ENCODE measurements at places on chromosomes 3 and 15. TPM values are rescaled to one million over a fixed set of nuclear protein-coding genes. Genes with fewer than 3 reads are reported as not detected.

The ISLR gene
- total RNA-seq: 75.6 TPM

The TADA3 gene
- total RNA-seq: 80.9 TPM

The SLC38A3 gene
- 0.11 TPM for total RNA-seq

- H3K27me3 ChIP-seq: no peaks in the 10 kb centered on the region
- H3K36me3 ChIP-seq: peaks cover 51% of the 10 kb centered on the region
- H3K4me3 ChIP-seq: no peak overlapping the region
- DNase-seq: no peak
- H3K27ac ChIP-seq: no peak overlapping the region
- peaks cover 24% of the 10 kb centered on the region for H3K4me1 ChIP-seq
Observed at GRCh38 chr15:92936693-92937092, 36.6 kb downstream of the CHD2 start.

GRCh38 chr3:59163953-59164352 lies 114.1 kb upstream of the CFAP20DC start:
- no peak for DNase-seq
- no peaks in the 10 kb centered on the region for H3K27me3 ChIP-seq
- H3K4me3 ChIP-seq: no peak overlapping the region
- no peaks in the 10 kb centered on the region for H3K36me3 ChIP-seq

DNA sequence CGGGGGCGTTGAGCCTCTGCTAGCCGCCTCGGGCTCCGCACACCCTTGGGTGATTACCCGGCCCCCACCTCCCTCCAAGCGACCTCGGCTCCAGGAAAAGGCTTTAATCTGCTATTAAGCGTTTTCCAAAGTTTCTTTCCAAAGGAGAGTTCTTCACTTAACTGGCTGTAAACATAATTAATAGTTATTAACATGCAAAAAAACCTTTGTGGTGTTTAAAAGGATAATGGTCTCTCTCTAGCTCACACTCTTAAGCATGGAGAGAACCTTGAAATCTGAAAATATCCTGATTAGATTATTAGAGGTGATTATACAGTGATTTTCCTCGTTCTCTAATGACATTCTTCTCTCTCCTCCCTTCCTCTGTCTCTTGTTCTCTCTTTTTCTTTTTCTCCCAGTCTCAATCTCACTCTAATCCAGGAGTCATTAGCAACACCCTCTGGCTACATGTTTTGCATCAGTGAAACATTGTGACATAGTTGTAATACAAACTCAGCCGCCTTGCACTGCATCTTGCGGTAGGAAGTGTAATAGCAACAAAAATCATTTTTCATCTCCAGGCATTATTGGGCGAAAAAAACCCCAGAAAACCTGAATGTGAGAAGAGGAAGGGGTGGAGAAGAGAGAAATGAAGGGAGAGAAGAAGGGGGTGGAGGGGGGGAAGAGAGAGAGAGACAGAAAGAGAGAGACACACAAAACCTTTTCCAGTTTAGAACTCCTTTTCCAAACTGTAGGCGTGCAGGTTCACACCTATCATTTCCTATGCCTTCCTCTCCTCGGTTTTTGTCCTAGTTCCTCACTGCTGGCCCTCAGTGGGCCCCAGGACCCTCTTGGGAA lies 24.4 kb downstream of the NR2F2 start:
- no peaks in the 10 kb centered on the region for H3K27me3 ChIP-seq
- no peaks in the 10 kb centered on the region for H3K36me3 ChIP-seq
- no peak for DNase-seq
- peaks cover 80% of the 10 kb centered on the region for H3K4me1 ChIP-seq
- H3K27ac ChIP-seq: peak overlapping the region; percentile 94
- H3K4me3 ChIP-seq: peak overlapping the region; percentile 78

DNA sequence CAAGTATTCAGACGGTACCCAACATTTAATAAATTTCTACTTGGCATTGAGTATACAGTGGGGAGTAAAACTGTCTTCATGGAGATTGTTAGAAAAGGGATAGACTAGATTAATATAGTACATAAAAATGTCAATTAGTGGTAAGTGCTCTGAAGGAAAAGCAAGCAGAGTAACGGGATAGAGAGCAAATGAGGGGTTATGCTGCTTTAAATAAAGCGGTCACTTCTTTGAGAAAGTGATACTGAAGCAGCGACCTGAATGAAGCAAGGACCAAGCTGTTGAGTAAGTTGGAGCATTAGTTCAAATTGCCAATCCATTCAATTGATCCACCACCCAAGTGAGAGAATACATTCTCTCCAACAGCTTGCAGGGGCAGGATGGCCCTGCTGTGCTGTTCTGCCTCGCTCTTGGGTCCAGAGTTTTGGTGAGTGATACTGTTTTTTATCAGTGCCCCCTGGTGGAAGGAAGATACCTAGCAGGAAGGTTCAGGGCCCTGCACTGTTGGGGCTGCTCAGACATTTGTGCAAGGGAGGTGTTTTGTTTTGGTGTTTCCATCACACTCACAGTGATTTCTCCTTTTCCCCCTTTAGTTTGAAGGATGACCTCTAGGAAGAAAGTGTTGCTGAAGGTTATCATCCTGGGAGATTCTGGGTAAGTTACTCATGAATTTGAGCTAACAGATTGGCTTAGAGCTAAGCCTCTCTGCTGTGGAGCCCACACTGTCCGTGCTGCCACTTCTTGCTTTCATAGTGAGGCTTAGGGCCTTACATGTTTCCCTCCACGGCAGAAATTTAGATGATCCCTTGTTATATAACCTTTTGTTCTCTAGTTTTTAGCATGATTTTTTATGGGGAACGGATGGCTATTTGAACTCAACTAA lies 69.0 kb downstream of the RAB7A start:
- H3K36me3 ChIP-seq: peaks cover 41% of the 10 kb centered on the region
- H3K4me1 ChIP-seq: peaks cover 54% of the 10 kb centered on the region

GRCh38 chr15:33467816-33468163 lies 157.0 kb downstream of the RYR3 start:
- H3K27ac ChIP-seq: no peak overlapping the region
- no peak for DNase-seq
- no peaks in the 10 kb centered on the region for H3K36me3 ChIP-seq
- H3K4me3 ChIP-seq: no peak overlapping the region
- H3K4me1 ChIP-seq: no peaks in the 10 kb centered on the region

GRCh38 chr3:192608726-192609600 lies 118.4 kb downstream of the FGF12 start:
- no peak overlapping the region for H3K27ac ChIP-seq
- no peak overlapping the region for H3K4me3 ChIP-seq
- H3K36me3 ChIP-seq: no peaks in the 10 kb centered on the region
- no peaks in the 10 kb centered on the region for H3K27me3 ChIP-seq
- no peaks in the 10 kb centered on the region for H3K4me1 ChIP-seq

The MUC20 gene
- total RNA-seq: 6.8 TPM

DNA sequence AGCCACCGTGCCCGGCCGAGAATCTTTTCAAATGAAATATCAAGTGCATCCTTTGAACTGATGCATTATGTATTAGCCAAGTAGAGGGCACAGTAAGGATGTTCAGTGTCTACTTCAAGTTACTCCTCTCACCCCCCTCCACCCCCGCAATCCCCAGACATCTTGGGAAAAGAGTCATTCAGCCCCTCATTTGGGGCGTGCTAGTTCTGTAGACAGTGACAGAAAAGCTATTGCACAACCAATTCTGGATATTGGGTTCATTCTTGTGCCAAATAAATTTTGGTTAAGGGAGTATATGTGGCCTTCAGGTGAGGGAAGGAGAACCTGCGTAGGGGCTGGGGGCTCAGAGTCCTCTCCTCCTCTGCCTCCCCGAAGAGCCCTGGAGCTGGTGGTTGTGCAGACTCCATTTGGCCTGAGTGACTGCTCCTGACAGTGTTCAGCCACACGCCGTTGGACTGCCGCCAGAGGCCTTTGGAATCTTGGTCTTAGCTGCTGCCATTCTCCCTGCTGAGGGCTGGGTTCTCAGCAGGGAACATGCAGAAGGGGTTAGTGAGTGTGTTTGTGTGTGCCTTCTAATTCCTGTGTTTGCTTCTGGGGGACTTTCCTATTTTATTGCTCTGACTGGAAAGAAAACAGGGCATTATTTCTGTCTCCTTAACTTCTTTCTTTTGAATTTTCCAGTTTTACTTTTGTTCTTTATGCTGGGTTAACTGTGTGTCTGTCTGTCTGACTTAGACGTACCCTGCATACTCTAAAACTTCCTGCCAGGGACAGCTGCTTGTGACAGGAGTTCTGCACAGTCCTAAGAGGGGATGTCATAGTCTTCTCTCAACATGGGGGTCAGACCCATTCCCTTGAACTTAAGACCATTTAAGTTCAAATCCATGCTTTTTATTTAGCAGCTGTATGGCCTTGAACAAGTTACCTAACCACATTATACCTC lies 21.0 kb downstream of the RARB start:
- peaks cover 20% of the 10 kb centered on the region for H3K4me1 ChIP-seq
- DNase-seq: no peak
- H3K4me3 ChIP-seq: no peak overlapping the region
- H3K27ac ChIP-seq: peak overlapping the region; percentile 65

The ADGRG7 gene
- not detected for total RNA-seq

DNA sequence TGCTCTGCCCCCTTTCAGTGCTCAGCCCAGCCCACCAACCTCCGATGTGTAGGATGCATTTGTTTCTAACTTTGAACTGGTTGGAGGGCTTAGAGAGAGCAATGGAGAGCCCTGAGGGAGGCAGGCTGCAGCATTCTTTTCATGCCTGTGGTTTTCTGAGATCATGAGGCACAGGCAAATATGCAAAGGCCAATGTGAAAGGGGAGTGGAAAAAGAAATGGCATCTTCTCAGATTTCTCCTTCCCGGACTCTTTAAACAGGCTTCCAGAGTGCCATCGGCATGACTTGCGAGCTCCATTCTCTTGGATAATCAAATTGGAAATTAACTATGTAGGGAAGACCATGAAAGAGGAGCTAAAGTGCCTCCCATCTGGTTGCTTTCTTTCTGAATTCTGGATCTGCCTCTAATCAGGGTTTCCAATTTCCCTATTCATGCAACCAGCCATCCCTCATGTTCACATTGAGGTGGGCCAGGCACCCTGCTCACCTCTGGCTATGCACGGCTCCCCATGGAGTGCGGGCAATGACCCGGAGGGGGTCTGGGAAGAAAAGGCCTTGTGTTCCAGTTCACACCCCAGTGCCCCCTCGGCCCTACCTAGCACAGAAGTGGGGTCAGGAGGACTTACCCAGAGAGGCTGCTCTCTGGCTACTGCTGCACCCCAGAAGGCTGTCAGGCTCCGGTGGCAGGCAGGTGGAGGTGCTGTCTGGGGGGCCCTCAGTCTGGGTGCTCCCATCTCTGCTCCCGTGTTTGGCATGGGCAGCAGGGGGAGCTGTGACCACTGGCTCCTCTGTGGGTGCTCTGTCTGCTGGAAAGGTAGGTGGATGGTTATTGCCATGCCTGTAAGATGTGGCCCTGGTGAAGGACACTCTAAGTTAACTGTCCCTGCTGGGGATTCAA lies 16.1 kb downstream of the AMOTL2 start:
- no peak for DNase-seq
- peaks cover 99% of the 10 kb centered on the region for H3K4me1 ChIP-seq
- H3K4me3 ChIP-seq: no peak overlapping the region
- no peaks in the 10 kb centered on the region for H3K27me3 ChIP-seq
- H3K36me3 ChIP-seq: peaks cover 98% of the 10 kb centered on the region

GRCh38 chr15:35000511-35000910 lies 12.4 kb upstream of the ZNF770 start:
- H3K4me3 ChIP-seq: no peak overlapping the region
- H3K27me3 ChIP-seq: no peaks in the 10 kb centered on the region
- H3K36me3 ChIP-seq: no peaks in the 10 kb centered on the region
- DNase-seq: no peak

- no peak overlapping the region for H3K4me3 ChIP-seq
- no peaks in the 10 kb centered on the region for H3K27me3 ChIP-seq
- H3K4me1 ChIP-seq: peaks cover 4% of the 10 kb centered on the region
Observed at GRCh38 chr3:166104938-166105337, 267.7 kb upstream of the BCHE start.

DNA sequence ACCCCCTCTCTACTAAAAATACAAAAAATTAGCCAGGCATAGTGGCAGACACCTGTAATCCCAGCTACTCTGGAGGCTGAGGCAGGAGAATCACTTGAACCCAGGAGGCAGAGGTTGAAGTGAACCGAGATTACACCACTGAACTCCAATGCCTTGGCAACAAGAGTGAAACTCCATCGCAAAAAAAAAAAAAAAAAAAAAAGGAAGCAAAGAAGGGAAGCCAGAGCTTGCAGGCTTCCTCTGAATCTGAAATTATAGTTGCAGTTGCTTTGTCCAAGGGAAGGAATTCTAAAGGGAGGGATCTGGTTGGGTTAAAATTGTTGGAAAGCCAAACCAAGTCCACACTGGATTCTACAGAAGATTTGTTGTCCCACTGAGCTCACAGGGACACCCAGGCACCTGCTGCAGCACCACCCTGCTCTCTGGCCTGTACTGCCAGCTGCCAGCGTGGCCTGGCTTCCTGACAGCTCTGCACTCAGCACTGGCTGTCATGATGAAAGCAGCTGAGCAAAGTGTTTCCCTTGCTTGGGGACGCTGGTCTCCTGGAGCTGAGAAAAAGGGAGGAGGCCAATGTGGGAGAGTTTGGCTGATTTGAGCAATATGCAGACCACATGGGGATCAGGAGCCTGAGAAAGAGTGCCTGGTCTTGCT lies 88.8 kb upstream of the HES1 start:
- H3K36me3 ChIP-seq: no peaks in the 10 kb centered on the region
- H3K27ac ChIP-seq: peak overlapping the region; percentile 29
- no peak for DNase-seq
- H3K27me3 ChIP-seq: no peaks in the 10 kb centered on the region
- H3K4me1 ChIP-seq: peaks cover 11% of the 10 kb centered on the region
